Transverse colon (tissue), 4 donors: ENCODE measurements at places on chromosomes 7 and 10. TPM values are rescaled to one million over a fixed set of nuclear protein-coding genes. Genes with fewer than 3 reads are reported as not detected.

DNA sequence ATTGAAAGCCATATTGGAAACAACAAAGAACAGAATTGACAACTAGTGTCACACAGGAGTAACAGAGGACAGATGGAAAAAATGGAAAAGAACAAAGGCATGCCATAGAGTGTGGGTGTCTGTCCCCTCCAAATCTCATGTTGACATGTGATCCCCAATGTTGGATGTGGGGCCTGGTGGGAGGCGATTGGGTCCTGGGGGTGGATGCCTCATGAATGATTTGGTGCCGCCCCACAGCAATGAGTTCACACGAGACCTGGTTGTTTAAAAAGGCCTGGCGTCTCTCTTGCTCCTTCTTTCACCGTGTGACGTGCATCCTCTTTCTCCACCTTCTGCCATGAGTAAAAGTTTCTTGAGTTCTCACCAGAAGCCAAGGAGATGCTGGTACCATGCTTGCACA lies 87.4 kb upstream of the GPR26 start:
- DNase-seq: no peak

Gene PUS7
- 7.0 TPM for total RNA-seq

Gene DYDC2
- total RNA-seq: not detected

DNA sequence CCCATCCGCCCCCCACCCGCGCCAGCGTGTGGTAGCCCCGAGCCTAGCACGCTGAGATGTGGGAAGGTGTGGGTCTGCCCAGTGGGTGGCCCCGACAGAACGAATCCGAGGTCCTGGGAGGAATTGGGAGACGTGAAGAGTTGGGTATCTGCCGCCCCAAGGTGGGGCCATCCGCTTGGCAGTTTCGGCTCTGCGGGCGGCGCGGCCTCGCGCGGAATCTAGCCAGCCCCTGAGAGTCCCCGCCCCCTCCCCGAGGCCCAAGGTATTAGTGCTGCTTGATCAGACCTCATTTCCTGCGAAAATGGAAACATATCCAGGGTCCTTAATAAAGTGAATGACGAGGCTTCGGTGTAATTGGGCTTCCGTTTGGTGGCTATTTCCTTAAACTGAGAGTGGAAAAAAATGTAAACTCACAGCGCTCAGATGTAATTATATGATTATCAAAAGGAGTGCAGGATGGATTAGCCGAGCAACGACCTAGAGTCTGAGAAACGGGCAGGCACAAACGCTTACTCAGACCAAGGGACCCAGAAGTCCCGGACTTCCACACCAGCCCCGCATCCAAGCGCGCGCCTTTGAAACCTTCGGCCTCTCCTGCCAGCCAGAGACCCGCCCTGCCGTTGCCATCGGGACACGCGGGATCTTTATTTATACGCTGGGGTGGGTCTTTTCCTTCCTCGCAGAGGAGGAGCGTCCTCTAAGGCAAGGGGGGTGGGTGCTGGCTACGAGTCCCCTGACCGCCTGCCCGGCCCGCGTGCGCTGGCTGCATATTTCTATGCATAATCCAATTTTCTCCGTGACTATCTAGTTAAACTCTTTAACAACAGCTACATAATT lies 12.8 kb downstream of the LBX1 start:
- no peak for DNase-seq

DNA sequence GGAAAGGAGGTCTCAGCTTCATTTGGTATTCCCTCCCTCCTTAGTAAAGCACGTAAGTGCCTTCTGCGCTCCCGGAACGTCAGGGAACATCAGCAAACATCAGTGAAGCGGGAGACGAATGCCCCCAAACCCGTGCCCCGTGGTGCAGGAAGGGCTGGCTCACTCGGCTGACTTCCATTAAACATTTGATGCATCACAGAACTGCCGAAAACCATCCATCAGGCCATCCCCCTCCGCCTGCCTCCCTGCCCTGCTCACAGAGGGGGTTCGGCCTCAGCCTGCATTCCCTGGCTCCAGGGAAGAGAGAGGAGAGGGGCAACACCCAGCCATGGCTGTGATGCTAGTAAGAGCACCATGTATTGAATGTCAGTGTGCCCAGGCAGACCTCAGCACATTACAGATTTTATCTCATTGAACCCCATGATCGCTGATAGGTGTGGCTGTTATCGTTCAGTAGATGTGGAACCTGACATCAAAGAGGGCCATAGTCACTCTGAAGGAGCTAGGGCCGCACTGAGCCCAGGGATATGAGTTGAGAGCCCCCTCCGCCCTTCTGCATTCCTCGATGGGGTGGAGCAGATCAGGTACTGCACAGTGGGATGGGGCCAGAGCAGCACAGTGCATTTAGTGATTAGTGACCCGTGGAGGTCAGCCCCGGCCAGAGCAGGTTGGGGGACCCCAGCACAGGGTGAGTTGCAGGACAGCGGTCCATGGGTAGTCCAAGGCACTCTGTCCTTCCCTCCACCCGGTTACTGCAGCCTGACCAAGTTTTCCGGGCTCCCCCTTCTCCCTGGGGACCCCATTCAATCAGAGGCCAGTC lies 146.4 kb downstream of the RPS24 start:
- no peak for DNase-seq

DNA sequence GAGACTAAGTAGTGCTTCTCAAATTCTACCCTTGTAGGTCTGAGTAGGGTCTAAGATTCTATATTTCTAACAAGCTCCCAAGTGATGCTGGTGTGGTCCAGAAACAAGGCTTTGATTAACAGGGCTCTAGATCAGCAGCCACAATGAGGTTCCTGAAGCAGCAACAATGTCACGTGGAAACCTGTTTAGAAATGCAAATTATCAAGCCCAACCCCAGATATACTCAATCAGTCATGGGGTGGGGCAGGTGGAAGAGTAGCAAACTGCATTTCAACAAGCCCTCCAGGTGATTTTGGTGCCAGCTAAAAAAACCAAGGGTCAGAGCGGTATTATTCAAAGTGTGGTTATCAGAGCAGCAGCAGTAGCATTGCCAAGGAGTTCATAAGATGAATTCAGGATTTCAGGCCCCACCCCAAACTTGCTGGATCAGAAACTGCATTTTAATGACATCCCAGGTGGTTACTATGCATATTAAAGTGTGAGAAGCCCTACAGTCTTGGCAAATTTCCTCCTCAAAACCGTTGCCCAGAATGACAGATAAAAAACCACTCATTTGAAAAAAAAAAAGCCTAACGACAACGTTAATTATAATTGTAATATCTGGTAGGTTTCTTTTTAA lies 199.2 kb downstream of the AHR start:
- DNase-seq: no peak

- no peak for DNase-seq
Observed at GRCh38 chr10:112376396-112376790, 2.5 kb downstream of the ACSL5 start.

Gene PCLO
- 39.8 TPM for total RNA-seq

Gene TCAF1
- 29.6 TPM for total RNA-seq

Gene TLX1
- 0.14 TPM for total RNA-seq

- DNase-seq: no peak
Observed at GRCh38 chr10:95674643-95675042, 18.1 kb upstream of the ALDH18A1 start.

GRCh38 chr7:106057962-106058927 lies 53.9 kb downstream of the SYPL1 start:
- peak; percentile 69 for DNase-seq
